ENCODE measurements at places on chromosomes 2 and 18.

DNA sequence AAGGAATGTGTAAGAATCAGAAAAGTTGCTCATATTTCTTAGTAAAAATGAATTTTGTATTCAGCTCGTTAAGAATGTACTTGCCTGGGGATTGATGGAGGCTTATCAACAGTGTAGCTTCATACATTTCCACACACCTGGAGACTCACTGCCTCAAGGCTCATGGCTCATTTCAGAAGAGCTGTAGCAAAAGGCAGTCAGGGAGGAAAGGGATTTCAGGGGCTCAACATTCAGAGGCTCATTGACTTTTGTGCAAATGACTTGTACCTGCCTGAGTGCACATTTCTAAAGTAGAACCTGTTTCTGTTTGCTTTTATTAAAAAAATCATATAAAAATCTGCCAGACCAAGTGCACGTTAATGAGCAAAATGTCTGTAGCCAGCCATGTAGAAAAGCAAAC, 304.4 kb downstream of the KCNS3 start:
- DNase-seq, result no peak
- H3K27me3 ChIP-seq, result peaks cover 4% of the 10 kb centered on the region
- no peak overlapping the region for H3K27ac ChIP-seq
- H3K36me3 ChIP-seq, result no peaks in the 10 kb centered on the region

- H3K4me3 ChIP-seq, result no peak overlapping the region
- no peaks in the 10 kb centered on the region for H3K4me1 ChIP-seq
- H3K27ac ChIP-seq, result no peak overlapping the region
- H3K36me3 ChIP-seq, result no peaks in the 10 kb centered on the region
- H3K27me3 ChIP-seq, result peaks cover 1% of the 10 kb centered on the region
Measured at GRCh38 chr2:4354164-4354563, 650.8 kb downstream of the DCDC2C start.

GRCh38 chr2:178301649-178302238, 107.4 kb downstream of the OSBPL6 start:
- H3K27ac ChIP-seq, result no peak overlapping the region
- DNase-seq, result no peak
- H3K36me3 ChIP-seq, result no peaks in the 10 kb centered on the region
- H3K27me3 ChIP-seq, result no peaks in the 10 kb centered on the region
- H3K4me3 ChIP-seq, result no peak overlapping the region

GRCh38 chr2:8583400-8584173, 98.3 kb upstream of the ID2 start:
- no peak overlapping the region for H3K27ac ChIP-seq
- H3K36me3 ChIP-seq, result no peaks in the 10 kb centered on the region
- peaks cover 9% of the 10 kb centered on the region for H3K27me3 ChIP-seq

- no peak for DNase-seq
- no peak overlapping the region for H3K4me3 ChIP-seq
- H3K36me3 ChIP-seq, result no peaks in the 10 kb centered on the region
- H3K27ac ChIP-seq, result no peak overlapping the region
Measured at GRCh38 chr18:24016643-24017042, 2.1 kb downstream of the TTC39C start.

DNA sequence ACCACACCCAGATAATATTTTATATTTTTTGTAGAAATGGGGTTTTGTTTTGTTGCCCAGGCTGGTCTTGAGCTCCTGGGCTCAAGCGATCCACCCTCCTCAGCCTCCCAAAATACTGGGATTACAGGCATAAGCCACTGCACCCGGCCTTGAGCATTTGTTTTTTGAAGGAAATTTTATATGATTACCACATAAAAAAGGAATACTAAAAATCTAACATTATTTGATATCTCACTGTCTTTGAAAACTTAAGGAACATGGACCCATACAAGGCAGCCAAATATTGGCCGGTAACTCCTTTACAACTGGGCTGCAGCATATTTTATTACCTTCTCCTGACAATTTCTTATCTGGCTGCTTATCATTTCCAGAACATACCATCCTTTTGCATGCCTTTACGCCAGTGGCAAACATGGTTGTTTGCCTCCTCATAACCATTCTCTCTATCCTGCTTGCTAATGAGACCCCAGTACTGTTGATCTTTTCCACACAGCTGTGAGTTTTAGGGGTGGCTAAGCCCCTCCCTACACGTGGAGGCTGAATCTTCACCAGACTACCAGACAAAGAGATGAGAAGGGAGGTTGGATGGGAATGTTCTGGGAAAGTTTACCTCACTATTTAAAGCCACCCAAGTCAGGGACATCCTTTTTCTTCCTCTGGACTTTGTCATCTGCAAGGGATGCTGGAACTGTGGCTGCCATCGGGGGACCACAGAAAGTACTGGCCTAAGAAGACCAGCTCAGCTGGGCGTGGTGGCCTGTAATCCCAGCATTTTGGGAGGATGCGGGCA, 157.5 kb downstream of the TGIF1 start:
- H3K27me3 ChIP-seq, result no peaks in the 10 kb centered on the region
- peak overlapping the region; percentile 59 for H3K27ac ChIP-seq
- no peak overlapping the region for H3K4me3 ChIP-seq
- no peaks in the 10 kb centered on the region for H3K36me3 ChIP-seq
- H3K4me1 ChIP-seq, result no peaks in the 10 kb centered on the region

DNA sequence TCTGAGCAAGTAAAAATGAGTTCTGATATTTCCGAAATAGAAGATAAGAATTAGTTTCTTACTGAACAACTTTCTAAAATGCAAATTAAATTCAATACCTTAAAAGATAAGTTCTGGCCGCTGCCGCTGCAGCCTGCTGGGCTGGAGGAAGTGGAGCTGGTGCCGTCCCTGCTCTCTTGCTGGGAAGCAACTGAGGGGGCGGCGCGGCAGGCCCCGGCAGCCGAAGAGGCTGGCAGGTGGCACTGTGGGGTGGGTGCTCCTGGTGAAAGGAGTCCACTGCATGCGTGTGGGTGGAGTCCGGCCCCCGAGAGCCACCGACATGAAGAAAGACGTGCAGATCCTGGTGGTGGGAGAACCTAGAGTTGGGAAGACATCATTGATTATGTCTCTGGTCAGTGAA, 89.5 kb upstream of the ZNF519 start:
- no peak overlapping the region for H3K4me3 ChIP-seq
- no peak for DNase-seq
- H3K27me3 ChIP-seq, result peaks cover 10% of the 10 kb centered on the region

- peaks cover 5% of the 10 kb centered on the region for H3K4me1 ChIP-seq
- H3K27ac ChIP-seq, result no peak overlapping the region
- H3K36me3 ChIP-seq, result no peaks in the 10 kb centered on the region
Measured at GRCh38 chr2:42117923-42118753, 51.0 kb upstream of the EML4 start.

DNA sequence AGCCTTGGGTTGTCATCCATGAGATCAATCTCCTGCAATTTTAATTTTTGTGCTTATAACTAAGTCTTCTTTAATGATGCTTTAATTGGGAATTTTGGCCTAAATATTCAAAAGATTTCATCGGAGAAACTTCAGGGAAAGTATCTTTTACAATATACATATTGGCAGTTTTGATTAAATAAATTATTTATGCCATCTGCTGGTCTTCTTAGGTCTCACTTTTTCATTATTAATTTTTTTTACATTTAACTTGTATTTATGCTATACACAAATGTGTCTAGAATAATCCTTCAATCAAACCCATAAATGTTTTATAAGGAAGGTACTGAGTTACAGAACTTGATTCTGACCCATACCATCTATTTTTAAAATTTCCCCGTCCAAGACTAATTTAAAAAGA, 95.1 kb upstream of the XPO1 start:
- no peaks in the 10 kb centered on the region for H3K36me3 ChIP-seq
- H3K27me3 ChIP-seq, result peaks cover 1% of the 10 kb centered on the region
- peaks cover 6% of the 10 kb centered on the region for H3K4me1 ChIP-seq
- no peak overlapping the region for H3K4me3 ChIP-seq
- DNase-seq, result no peak

All from endothelial cell (in vitro differentiated cells).